ENCODE measurements at places on chromosomes 6 and 20.

DNA sequence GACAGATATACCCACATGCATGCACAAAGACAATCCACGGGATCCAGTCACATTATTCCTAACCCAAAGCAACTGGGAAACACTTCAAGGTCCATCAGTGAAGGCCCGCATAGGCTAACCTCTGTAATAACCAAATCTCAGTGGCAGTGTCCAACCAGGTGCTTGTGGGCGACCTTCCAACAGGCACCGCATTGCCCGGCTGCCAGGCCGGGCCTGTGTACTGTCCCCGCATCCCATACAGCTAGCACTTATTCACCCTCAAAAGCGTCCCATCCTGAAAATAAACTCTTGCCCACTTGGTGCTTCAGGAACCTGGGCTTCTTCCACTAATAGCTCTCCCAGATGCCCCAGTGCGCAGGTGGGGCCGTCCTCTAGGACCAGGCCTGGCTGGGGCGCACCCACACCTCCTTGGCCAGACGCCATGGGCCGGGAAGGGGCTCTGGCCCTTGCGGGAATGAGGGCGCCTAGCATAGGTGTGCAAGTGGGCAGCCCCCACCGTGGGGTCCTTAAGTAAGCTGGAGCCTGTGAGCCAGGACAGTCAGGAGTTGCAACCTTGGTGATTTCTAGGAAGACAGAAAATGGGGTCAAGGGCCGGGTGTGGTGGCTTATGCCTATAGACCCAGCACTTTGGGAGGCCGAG is 1.1 kb upstream of the ENTPD6 start:
- DNase-seq: no peak

DNA sequence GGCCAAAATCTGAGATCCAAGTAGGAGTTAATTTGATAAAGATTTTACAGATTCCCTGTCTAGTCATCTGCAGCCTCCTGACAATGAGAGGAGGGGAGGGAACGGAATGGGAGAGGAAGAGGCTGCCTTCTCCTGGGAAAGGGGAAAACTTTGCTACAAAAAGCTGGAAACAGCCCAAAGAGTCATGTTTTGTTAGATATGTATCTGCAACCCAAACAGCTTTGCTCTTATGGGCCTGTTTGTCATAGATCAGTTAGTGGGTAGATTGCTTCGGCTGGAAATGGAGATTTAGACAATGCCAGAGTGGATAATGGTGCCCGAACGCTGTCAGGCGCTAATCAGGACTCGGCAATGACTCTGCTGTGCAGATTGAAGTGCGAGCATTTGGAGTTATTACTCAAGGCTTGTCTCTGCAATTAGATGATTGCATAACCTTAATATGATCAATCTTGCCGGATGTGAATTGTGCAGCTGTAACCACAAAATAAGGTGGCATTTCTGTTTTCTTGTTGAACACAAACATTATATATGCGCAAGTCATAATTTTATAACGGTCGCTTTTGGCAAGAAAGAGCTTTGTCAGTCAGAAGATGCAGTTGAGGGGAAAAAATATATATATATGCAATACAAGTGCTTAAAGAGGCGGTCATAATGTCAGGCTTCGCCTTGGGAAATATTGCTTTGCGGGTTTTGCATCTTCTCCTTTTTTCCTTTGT is 92.4 kb upstream of the MAFB start:
- DNase-seq: no peak

GRCh38 chr6:135527116-135527959 is 29.8 kb upstream of the AHI1 start:
- DNase-seq: no peak

DNA sequence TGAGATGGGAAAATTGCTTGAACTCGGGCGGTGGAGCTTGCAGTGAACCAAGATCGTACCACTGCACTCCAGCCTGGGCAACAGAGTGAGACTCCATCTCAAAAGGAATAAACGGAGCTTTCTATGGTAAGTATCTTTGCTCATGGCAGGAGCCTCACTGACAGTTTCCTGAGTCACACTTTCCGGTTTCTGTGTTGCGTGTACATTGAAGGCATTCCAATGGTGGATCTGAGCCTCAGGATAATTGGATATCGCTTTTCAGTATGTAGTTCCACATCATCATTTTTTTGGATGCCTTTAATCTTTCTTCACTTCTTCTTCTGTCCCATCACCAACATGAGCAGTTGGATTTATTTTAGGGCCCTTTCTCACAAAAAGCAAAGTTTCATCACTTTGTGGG is 28.6 kb upstream of the GTSF1L start:
- DNase-seq: no peak

DNA sequence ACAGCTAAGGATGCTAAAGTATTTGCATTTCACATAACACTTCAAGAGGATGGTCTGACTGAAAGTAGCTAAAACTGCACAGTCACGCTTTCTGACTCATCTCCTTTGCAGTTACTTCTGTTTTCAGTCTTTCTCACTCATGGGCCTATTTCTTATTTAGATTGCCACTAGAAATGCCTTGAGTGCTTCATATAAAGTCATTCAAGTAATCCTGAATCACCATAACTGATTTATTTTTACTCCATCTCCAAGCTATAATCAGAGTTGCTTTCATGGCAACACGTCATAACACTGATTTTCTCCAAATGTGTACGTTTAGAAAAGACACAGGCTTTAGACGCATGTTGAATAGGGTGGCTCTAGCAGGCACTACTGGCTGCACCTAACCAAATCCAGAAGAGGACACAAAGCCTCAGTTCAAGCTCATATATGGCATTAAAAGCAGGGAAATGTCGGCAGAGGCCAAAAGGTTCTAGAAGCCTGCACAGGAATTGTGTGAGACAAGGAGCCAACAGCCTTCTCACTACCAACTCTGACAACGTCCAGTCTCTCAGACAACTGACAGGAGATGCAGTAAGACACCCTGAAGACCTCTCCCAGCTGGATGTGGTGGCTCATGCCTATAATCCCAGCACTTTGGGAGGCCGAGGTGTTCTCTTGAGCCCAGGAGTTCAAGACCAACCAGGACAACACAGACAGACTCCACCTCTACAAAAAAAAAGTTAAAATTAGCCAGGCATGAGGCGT is 64.1 kb upstream of the BEND6 start:
- DNase-seq: no peak

- DNase-seq: no peak
Observed at GRCh38 chr6:157157258-157157657, 166.1 kb downstream of the TMEM242 start.

DNA sequence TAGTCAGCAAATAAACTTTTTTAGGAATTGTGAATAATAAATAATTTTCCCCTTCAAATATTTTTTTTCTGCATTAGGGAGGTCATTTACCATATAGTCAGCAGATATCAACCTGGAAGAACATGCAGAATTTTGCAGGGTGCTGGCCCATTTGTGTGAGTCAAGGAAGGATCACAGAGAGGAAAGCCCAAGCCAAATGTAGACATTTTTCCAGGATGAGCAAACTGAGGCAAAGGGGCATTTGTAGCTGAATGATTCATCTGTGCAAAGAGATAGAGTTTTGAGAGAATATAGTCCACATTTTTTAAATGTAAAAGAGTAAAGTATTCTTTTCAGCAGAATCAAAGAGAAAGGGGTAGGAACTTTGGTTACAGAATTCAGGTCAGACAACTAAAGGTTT is 555.5 kb upstream of the MARCKS start:
- no peak for DNase-seq

- DNase-seq: no peak
Observed at GRCh38 chr6:132675749-132676148, 16.8 kb upstream of the TAAR1 start.

DNA sequence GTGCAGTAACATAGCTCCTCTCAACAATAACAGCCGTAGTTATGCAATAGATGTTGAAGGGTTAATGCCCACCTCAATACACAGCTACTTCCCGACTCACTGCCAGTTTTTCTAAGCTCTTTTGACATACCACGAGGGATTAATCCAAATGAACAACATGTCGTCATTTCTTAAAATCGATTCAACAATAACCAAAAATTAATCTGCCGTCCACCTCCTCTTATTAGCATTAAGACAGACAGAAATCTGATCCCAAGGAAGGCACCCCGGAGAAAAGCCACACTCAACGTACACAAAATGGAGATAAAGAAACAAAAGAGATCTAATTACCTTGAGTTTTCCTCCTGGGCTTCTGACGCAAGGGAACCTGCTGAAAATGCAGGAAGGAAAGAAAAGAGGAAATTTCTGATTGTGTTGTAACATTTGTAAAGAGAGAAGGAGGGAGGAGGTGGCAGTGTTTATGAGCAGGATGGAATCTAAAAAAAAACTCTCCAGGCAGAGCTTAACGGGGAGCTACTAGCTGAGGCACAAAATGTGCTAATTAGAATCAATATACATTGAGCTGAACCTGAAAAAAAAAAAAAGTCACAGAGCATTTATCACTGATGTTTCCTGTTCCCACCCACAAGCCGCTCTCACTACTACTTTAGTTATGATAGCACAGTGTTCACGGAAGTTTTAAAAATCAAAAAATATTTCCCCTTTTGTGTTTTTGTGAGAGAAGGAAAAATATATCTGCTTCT is 109.3 kb downstream of the IPCEF1 start:
- DNase-seq: no peak

DNA sequence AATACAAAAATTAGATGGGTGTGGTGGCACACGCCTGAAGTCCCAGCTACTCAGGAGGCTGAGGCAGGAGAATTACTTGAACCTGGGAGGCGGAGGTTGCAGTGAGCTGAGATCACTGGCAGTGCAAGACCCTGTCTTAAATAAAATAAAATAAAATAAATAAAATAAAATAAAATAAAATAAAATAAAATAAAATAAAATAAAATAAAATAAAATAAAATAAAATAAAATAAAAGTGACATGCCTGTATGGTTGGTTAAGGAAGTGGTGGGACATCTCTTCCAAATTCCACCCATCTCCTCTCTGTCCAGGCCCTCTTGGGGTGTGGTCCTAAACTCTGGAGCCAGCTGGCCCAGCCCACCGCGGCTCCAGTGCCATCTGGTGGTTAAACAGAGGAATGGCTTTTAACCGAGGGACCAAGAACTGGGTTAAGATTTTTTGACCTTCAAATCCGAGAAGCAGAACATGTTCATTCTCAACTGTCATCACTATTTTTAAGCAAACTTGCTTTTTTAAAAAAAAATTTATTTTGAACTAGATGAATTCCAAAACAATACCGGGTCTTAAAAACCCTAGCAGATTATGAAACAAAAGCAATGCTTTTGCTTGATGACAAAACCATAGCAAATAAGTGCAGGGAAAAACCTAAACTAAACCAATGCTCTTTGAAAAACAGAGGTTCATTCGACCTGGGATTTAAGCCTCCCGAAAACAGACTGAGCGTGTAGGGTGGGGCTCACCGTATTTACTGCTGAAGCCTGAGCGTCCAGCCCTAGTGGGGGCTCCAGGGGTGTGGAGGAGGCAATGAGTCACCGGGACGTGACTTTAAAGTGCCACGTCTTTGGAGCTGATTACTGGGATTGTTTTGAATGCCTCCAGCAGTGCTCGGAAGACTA is 68.8 kb downstream of the CDC5L start:
- DNase-seq: peak; percentile 12

Data from NCI-H1436 (cell line).